Thyroid gland (tissue), 4 donors: ENCODE measurements at places on chromosomes 3 and 15. TPM values are rescaled to one million over a fixed set of nuclear protein-coding genes. Genes with fewer than 3 reads are reported as not detected.

HCLS1 gene
- 23.0 TPM for total RNA-seq

PAK6 gene
- total RNA-seq = 33.9 TPM

GRCh38 chr3:154889227-154889634 is 190.9 kb upstream of the MME start:
- DNase-seq = no peak

DNA sequence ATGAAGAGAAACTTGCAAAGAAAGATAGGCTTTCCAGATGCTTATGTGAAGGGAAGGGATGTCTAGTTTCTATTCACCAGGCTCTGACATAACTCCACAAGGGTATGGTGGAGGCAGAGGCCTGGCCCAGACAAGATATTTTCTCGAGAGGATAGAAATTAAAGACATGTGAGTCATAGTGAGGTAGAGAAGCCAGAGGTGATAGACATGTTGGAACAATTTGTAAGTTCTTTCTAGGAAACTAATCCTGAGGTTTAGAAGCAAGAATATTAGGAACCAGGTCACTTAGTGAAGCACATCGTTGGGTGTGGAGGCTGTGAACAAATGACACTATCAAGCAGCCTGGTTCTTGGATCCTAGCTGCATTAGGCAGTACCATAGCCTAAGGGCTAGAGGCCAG is 176.9 kb downstream of the BBX start:
- no peak for DNase-seq

GRCh38 chr15:28876131-28876844 is 9.5 kb upstream of the APBA2 start:
- DNase-seq = no peak

MUC4 gene
- total RNA-seq = 0.20 TPM

REC114 gene
- total RNA-seq = not detected

DNA sequence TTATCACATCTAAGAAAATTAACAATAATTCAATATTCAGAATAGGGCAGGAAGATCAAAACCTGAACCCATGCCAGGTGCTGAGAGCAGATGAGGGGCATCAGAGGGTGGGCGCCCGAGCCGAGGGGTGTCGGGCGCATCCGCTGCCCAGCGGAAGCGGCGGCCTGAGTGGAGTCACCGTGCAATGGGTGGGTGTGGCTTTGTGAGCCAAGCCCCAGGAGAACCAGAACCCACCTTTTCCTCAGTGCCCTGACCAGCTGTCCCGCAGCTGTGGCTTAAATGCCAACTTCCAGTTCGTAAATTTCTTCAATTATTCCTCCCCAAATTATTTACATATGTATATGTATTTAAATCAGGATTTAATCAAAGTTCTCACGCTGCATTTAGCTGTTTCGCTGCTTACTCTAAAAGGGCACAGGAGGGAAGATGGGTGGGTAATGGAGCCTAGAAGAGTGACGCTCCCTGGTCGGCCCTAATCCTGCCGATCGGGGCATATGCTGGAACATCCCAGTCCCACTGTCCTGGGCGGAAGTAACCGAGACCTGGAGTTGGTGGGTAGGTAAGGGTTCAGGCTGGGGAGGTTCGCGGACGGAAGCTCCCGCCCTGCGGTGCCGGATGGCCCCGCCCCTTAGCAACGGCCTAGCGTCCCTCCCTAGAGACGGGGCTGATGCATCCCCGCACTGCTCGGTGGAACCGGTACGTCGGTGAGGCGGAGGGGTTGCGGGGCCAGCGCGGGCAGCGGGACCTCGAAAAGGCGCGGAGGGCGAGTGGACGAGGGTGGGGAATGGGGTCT is 1.3 kb downstream of the DNAH1 start:
- peak; percentile 42 for DNase-seq

DNA sequence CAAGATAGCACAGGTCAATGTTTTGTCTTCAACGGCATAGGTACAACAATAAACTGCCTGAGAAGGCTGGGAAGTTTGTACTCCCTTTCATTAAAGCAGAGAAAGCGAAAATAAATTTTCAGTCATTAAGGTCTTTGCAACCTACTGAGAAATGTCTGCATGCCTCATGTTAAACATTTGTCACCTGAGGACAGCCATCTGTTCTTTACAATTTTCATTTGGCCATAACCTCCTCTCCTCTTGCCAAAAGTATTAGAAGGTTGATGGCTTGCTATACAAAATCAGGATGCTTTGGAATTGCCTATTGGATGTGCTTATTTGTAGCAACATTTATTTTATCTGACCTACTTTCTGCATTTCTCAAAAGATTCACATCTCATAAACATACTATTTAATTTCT is 122.7 kb downstream of the GOLIM4 start:
- DNase-seq = no peak

GRCh38 chr3:101861789-101862415 is 12.6 kb downstream of the NFKBIZ start:
- DNase-seq = no peak

DAZL gene
- total RNA-seq = 0.27 TPM

GRCh38 chr3:132236701-132237651 is 80.2 kb upstream of the ACP3 start:
- peak; percentile 75 for DNase-seq
